HL-60 (cell line): ENCODE measurements at places on chromosomes 3 and 15.
A peak's percentile ranks its signal among the peaks of the same experiment; 100 is the strongest.

- DNase-seq, result peak; percentile 61
These were observed 119.6 kb downstream of the ASB7 start for GRCh38 chr15:100721758-100722550.

DNA sequence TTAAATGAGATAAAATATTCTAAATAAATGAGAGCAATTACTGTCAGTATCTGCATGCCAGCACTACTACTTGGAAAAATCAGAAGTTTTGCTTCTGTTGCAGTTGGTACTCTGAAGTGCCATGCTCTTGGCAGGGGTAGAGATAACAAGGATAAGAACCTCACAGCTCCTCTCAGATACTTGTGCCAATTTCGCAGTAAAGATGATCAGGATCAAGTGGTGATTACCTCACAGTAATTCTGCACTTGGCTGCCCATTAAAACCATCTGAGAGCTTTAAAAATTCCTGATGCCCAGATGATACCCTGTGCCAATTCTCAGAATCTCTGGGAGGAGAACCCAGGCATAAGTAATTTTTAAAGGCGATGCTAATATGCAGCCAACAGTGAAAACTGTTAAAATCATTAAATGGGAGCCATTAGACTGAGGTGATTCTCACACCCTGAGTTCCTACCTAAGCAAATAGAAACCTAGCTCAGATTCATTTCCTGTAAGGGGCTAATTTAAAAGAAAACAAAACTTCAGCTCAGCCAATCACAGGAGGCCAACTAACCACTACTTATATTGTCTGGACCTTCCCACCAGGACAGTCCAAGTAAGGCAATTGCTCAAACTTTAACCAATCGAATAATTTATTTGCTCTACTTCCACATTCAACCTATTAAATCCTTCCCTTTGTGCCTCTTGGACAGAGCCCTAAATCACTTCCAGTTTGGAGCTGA lies 171.2 kb downstream of the KCNMB2 start:
- DNase-seq, result no peak

- DNase-seq, result no peak
These were observed 26.7 kb downstream of the TBC1D2B start for GRCh38 chr15:78050826-78051225.

DNA sequence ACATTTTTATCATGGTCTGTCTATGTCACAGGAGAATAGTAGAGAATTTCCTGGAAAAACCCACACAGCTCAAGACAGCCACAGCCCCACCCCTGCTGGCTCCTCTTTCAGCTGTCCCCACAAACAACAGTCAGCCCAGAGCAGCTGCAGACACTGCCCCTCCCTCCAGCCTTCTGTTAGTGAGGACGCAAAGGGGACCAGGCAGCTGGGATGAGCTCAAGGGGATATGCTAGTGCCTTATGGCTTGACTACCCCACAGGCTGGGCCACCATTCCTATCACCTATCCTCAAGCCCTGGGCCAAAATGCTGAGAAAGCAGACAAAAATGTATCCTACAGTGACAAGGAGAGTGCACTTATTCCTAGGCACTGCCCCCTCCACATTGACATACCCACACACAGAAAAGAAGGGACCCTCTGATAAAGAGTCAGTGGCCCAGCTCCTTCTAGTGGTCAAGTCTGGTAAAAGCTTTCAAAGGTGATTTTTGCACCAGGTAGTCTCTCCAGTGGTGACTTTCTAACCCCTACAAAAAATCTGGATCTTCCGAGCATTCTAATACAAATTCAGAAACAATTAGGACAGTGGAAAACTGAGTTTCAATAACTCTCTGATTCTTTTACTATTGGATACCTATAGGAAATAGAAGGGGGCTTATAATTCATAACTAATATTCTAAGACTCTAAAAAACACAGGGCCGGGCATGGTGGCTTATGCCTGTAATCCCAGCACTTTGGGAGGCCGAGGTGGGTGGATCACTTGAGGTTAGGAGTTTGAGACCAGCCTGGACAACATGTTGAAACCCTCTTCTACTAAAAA lies 3.0 kb upstream of the MAP1A start:
- no peak for DNase-seq

- DNase-seq, result peak; percentile 32
These were observed 124.3 kb downstream of the CHSY1 start for GRCh38 chr15:101127506-101128076.

GRCh38 chr15:88818920-88819319 lies 15.7 kb downstream of the ACAN start:
- DNase-seq, result no peak

GRCh38 chr15:75785771-75786574 lies 57.3 kb upstream of the UBE2Q2 start:
- no peak for DNase-seq

GRCh38 chr3:50671331-50671730 lies 3.4 kb upstream of the DOCK3 start:
- DNase-seq, result no peak

DNA sequence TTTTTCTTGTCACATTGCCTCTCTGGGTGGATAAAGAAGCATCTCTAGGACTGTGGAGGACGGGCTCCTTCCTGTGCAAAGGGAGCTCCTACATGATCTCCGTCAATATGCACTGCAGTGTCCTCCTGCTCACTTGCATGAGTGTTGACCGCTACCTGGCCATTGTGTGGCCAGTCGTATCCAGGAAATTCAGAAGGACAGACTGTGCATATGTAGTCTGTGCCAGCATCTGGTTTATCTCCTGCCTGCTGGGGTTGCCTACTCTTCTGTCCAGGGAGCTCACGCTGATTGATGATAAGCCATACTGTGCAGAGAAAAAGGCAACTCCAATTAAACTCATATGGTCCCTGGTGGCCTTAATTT lies 478 bp downstream of the GPR15 start:
- DNase-seq, result no peak

DNA sequence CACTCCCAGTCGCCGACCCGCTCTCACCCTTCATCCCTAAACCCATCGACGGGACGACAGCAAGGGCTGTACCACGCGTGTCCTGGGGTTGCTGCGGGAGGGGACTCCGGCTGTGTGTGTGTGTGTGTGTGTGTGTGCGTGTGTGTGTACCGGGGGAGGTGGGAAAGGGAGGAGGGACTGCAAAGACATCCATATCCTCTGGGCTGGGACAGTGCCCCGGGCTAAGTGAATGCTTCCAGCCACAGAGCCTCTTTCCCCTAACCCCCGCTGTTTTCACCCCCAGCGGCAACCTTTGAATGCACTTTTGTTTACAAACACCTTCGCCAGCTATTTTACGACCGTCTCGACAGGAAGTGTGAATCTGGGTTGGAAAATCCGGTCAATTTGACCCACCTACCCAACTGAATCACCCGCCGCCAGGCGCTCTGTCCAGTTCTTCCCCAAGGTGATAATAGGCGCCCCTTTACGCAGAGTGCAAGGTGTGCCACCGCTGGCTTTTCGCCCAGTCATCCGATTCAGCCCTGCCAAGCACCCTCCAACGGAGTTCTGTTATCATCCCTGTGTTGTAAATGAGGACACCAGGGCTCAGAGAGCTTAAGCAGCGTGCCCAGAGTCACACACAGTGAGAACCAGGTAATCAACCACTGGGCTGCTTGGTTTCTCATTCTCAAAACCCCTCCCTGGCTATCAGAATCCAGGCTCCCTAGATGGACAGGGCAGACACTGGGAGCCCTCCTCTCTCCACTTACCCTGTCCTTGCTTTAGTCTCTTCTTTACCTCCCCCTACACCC lies 739 bp upstream of the AMOTL2 start:
- no peak for DNase-seq

DNA sequence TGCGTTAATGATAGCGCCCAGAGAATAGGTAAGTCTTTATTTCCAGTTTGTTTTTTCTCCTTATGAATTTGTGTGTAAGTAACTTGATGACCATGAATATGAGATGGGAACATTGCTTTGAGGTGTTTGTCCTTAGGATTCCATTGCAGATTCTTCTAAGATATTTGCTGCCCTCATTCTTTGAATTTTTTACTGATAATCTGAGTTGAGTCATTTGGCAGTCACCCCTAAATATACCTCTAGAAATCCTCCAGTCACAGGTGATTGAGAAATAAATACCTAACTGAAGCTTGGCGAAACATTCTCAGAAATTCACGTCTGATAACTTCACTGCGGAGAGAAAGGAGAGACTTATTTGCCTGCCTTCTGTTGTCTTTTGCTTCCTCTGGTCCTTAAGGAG lies 345.5 kb downstream of the SQOR start:
- no peak for DNase-seq

DNA sequence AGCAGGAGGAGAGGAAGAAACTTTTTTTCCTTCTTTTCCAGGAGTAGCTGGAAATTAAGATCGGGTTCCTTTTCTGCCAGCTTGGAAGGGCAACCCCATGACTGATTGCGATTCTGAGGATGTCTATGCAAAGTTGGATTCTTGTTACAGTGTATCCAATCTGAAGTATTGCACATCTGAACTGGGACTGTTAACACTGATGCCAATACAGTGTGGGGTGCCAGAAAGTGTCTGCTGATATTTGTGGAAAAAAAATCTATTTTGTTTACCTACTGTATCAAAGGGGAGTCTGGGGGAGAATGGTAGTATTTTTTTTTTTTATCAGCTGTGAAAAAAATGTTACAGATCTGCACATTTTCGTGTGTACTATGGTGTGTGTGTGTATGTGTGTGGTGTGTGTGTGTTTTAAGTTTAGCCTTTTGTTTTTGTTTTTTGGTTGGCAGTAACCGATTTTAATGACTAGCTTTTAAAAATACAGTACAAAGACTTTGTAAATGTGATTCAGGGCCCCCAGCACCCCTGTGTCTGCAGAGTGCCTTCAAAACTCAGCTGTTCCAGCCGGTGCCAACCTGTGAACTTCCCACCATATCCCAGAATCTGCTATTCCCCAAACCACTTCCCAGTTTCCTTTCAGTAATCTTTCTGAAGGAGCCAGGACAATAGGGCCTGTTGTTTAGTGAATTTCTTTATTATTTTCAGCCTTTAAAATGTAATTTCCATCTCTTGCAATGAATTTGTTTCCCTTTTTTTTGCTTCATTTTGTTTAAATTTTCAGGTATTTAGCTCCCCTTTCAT lies 1.9 kb downstream of the RAP2B start:
- no peak for DNase-seq

- DNase-seq, result no peak
These were observed 109.1 kb downstream of the UBE3A start for GRCh38 chr15:25329696-25330095.

- DNase-seq, result no peak
These were observed 47.2 kb downstream of the MEIS2 start for GRCh38 chr15:37053166-37053565.

DNA sequence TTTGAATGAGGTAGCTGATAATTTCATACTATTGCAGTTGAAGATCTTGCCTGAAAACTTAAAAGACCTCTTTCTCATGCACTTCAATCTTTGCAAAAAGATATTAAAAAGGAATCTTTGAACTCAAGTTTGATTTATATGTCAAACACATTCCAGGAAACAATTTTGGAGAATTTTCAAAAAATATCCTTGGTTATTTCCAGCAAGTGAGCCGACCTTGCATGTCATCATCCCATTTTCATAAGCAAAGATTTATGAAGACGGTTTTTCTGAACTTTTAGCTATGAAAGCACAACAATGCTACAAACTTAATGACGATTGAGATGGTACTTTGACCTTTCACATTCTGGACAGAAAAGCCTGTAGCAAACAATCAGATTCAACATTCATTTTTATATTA lies 95.6 kb downstream of the RFX7 start:
- no peak for DNase-seq

- peak; percentile 36 for DNase-seq
These were observed 22.4 kb downstream of the ARL8B start for GRCh38 chr3:5144316-5144994.

- no peak for DNase-seq
These were observed 101.1 kb downstream of the RPLP1 start for GRCh38 chr15:69553686-69554085.
